K562 (cell line): ENCODE measurements at places on chromosomes 2 and 18. TPM values are rescaled to one million over a fixed set of nuclear protein-coding genes. Genes with fewer than 3 reads are reported as not detected.
A peak's percentile ranks its signal among the peaks of the same experiment; 100 is the strongest.

GRCh38 chr18:57519668-57520424 lies 66.7 kb downstream of the FECH start:
- no peak for DNase-seq

TMEM182 gene
- total RNA-seq: 5.2 and 7.6 TPM in 2 replicates

DNA sequence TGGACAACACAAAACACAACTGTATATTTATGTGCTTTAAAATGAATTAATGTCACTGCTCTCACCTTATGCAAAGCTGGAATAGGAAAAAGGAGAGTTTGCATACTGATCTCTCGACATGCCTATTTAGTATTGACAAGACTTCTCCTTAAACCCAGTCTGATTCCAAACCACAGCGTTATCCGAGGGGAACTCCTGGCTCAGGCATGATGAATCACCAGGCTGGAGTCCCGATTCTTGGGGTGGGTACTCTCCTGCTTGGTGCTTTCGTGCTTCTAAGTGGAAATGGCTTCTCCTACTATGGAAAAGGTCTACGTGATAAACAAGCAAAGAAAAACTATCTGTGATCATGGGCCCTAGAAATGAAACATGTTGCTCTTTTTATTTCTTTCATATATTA lies 88.9 kb upstream of the SLC35G4 start:
- DNase-seq: no peak

DNA sequence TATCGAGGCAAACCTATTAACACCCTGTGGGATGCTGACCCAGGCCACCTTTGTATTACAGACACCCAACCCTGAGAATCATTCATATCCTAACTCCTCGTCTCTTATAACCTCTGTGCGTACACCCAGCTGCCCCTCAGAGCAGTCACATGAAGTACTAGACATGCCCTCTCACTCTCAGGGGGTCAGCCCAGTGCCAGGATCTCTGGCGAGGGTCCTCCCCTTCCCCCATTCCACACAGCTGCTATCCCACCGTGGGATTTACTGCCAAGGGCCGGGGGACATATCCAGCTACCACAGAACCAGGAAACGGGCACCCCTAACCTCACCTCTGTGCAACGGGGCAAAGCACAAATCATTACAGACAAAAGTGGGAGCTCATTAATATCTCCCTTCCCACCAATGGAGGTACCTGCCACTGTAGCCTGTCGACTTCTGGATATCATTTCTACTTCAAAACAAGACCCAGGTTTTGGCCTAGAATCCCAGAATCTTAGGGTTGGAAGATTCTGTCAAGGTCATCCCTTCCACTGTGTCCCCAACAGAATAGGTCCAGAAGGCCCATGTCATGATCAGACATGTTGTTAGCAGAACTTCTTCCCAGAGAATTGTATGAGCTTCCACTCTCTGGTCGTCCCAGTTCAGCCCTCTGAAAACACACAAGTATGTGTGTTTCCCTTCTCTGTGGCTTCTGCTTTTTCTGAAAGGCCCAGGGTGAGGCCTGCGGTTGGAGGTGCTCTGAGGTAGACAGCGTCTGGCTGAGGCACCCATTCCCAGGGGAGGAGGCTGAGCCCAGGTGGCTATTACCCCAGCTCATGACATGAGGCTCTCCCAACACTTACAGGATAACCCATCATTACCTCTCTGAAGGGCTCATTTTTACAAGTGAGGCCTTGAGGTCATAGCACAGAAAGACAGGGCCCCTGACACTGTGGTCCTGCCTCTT lies 1.7 kb downstream of the TMBIM1 start:
- no peak for DNase-seq

- no peak for DNase-seq
These were observed 30.0 kb downstream of the SCTR start for GRCh38 chr2:119494163-119494790.

PSMA8 gene
- total RNA-seq: not detected in 2 replicates

C2orf15 gene
- total RNA-seq: 0.16 and 0.18 TPM in 2 replicates

CTNNA2 gene
- total RNA-seq: 0.09 and 0.40 TPM in 2 replicates

- DNase-seq: no peak
These were observed 153.5 kb downstream of the AGPS start for GRCh38 chr2:177545981-177546585.

IMMT gene
- total RNA-seq: 154 and 160 TPM in 2 replicates

DNA sequence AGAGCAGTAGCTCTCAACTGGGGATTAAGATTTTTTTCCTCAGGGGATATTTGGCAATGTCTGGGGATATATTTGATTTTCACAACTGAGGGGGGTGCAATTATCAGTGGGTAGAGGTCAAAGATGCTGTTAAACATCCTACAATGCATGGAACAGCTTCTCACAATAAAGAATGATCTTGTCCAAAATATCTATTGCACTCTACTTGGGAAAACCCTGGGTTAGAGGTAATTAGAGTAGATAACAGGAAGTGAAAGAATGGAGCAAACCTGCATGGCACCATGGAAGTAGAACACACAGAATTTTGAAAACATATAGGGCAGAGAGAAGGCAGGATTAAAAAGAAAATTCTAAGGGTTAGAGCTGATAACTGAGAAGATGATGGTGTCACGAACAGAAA lies 26.4 kb upstream of the PPM1B start:
- DNase-seq: no peak

FANCL gene
- 37.8 and 39.9 TPM in 2 replicates for total RNA-seq

DNA sequence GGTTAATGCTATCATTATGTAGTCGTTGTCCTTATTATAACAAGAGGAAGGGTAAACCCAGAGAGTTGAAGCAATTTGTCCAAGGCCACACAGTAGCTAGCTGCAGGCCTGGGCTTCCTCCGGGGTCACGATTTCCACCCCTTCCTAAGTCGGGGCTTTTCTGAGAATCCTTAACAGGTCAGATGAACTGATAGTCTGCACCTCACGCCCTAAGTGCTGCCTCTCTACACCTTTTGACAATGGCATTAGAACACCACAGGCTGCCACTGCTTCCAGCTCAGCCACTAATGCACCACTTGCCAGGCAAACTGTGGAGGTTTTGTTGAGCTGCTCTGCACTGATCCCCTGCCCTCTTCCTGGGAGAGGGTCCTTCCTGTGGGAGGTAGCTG lies 37.7 kb downstream of the FOSL2 start:
- DNase-seq: no peak

DNA sequence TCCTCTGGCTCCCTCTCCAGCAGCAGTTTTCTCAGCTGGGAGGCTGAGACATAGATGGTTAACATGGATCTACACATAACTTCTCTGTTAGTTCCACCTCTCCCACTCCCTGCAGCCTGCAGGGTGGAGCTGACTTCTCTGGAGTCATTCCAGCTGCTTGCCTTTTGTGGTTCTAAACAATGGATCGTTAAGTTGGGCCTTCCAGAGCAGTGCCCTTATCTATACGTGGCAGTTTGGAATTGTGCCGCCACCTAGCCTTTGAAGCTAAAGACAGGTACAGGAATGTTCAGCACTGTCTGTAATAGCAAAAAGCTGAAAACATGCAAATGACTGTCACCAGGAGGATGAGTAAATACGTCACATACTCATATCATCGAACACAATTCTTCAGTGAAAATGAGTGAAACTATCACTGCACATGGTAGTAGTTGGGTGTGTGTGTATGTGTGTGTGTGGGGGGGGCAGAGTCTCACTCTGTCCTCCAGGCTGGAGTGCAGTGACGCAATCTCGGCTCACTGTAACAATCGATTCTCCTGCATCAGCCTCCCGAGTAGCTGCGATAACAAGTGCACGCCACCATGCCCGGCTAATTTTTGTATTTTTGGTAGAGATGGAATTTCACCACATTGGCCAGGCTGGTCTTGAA lies 50.3 kb downstream of the SH2D6 start:
- peak; percentile 48 for DNase-seq

ICA1L gene
- 0.74 and 1.4 TPM in 2 replicates for total RNA-seq
